Stimulated activated CD8-positive, alpha-beta memory T cell treated with anti-CD3 and anti-CD28 coated beads, Interleukin-15, amount 100 ng/mL, for 4 hours (primary cell): ENCODE measurements at places on chromosomes 1 and 21.

DNA sequence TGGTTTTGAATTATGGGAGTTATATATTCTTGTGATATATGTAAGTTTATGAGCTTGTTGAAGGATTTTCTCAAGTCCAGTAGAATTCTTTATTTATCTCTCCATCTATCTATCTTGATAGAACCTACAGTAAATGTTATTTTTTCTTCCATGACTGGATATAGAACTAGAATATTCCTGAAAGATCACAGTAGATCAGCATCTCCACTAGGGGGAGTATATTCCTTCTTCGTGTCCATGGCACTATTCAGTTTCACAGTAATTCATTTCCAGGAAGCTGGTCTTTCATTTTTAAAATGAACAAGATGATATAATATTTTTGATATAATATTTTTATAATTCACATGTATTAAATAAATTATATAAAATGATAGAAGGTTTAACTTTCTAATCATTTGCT is 18.8 kb downstream of the TMPRSS15 start:
- DNase-seq, result no peak

DNA sequence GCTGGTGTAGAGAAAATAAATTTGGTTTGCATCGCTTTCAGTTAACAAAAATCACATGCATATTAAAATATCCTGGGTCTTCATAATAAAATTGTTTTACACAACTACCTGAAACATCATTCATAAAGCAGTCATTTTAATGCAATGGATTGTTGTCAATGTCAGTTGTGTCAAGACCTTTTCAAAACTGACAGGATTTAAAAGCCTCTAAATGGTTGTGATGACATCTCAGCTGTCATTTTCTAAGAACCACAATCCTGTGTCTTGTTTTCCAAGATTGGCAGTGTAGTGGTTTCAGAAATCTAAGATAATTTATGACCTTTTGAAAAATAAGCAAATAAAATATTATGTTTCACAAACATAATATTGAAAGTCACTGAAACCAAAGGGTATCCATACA is 42.0 kb downstream of the RGS21 start:
- no peak for DNase-seq

- no peak for DNase-seq
Observed at GRCh38 chr1:32886004-32886827, at the start of gene HPCA. Gene HPCA (plus strand): TSS chr1:32886491. CDS start chr1:32888899, 2,408 bp downstream.

- no peak for DNase-seq
Observed at GRCh38 chr1:66940981-66941380, 16.2 kb downstream of the MIER1 start.

- DNase-seq, result no peak
Observed at GRCh38 chr21:18157406-18157805, 87.2 kb upstream of the CHODL start.

DNA sequence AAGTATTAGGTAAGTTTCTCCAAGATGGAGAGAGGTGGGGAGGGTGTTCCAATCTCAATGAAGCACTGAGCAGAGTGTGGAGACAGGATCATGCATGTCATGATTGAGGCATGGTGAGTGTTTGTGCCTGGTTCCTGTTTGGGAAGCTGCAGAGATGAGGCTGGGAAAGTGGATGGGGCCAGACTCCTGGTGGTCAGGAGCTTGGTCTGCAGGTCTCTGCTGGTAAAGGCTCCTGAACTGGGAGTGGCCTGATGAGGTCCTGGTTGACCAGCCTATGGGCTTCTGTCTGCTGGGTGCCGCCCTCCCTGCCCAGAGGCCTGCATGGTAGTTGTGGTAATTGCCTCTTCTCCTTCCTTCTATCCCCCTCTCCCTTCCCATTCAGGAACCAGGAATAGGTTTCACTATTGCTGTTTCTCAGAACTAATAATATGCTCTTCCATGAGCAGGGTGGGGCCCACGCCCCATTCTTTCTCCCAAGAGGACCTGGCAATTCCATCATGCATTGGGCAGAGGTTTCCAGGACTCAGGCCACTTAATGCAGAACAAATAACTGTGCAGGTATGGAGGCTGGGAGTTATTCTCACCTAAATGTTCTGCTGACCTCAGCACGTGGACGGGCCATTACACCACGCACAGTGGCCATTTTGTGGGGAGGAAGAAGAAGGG is 24.5 kb downstream of the PROK1 start:
- DNase-seq, result no peak

DNA sequence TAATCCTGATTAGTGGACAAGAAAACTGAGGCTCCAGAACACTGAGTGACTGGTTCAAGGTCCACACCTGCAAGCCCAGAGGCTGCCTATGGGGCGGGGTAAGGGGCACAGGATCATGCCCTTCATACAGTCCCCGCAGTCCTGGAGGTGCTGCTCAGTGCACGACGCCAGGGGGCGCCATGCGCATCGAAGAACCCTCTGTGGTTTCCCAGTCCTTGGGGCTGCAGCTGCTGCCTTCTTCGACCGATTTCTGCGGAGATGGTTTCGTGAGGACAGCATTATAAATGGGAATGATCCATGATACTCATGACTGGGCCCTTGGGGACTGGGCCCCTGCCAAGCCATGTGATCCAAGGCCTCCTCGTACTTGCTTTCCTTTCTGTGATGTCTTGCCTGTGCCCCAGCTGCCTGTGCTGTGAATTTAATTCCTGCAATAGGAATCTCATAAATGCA is 37.1 kb upstream of the ARHGEF10L start:
- DNase-seq, result no peak

- DNase-seq, result no peak
Observed at GRCh38 chr1:12102066-12102465, 39.0 kb downstream of the TNFRSF8 start.

GRCh38 chr1:242189591-242189990 is 190.7 kb upstream of the MAP1LC3C start:
- DNase-seq, result no peak

GRCh38 chr1:164337885-164338284 is 221.1 kb upstream of the PBX1 start:
- DNase-seq, result no peak

DNA sequence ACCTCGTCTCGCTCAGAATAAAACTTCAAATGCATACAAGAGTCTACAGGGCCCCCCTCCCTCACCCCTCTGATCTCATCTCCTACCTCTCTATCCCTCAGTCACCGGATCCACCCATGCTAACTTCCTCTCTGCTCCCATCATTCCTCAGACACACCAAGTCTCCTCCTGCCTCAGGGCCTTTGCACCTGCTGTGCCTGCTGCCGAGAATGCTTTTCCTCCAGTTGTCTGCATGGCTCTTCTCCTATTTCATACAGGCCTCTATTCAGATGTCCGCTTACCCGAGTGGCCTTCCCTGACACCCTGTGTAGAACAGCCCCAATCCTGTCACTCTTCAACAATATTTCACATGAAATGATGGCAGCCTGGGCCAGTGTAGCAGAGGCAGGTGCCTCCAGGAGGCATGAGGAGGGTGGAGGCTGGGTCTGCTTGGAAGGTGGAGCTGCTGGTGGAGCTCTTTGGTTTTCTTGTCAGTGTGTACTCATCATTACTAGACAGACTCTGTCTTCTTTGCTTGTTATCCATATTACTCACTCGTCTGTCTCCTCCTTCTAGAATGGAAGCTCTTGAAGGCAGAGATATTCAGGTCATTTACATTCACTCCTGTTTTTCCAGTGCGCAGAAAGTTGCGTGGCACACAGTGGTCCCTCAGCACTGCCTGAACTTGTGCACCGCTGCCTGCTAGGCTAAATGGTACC is 4.2 kb downstream of the SH2D2A start:
- no peak for DNase-seq

DNA sequence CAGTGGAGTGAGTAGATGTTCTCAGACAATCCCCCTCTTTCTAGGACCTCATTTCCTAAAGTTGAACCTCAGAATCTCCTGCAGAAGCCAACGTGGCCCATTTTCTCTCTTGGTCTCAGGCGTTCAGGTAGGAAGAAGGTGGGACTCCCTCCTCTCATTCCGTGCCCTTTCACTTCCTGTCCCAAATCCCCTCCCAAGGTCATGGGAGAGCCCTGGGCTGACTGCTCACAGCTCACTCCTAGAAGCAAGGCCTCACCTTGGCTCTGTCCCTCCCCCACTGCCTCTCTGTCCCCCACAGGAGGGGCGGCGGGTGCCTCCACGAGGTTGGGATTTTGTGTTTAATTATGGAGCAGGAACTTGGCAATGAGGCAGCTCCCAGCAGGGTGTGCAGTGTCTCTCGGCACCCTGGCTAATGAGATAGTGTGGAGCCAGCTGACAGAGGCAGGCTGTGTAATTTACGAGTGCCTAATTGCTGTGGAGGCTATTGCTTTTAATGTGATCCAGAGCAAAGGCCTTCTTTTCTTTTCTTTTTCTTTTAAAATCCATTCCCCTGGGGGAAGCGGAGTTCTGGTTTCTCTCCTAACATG is 9.1 kb upstream of the CDK18 start:
- no peak for DNase-seq

GRCh38 chr1:175332515-175332914 is 139.9 kb upstream of the KIAA0040 start:
- no peak for DNase-seq

DNA sequence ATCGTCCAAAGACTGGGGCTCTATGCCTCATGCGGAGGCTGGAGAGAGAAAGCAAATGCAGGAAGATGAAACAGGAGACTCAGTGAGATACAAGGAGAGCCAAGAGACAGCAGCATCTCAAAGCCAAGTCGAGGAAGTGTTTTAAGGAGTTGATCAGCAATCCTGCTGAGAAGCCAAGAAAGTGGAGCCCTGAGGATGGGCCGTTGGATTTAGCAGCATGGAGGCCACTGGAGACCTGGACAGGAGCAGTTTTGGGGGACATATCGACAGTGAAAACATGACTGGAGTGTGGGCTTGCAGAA is 107.4 kb upstream of the ZBTB40 start:
- DNase-seq, result no peak

GRCh38 chr1:156493154-156493631 is 7.4 kb downstream of the MEF2D start:
- DNase-seq, result no peak

- DNase-seq, result no peak
Observed at GRCh38 chr1:217660353-217661062, 29.4 kb downstream of the SPATA17 start.

DNA sequence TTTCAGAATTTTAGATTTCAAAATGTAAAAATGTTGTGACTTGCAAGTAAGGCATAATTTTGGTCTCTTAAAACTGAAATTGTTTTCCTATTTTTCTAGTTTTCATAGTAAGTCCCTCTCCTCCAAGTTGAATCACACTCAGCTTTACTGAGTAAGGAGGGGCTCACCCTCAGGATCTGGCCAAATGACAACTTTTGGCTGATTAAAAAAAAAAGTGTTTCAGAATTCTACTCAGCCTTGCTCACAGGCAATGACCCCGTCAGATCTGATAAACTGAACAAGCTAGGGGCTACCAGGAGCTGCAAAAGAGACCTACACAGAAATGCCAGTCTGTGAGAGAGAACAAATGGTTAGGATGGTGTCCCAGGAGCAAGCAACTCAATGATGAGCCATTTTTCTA is 159.8 kb downstream of the PBX1 start:
- no peak for DNase-seq

- no peak for DNase-seq
Observed at GRCh38 chr21:45517249-45518065, 24.8 kb downstream of the SLC19A1 start.

GRCh38 chr1:17001760-17002523 is 9.8 kb downstream of the ATP13A2 start:
- DNase-seq, result no peak

DNA sequence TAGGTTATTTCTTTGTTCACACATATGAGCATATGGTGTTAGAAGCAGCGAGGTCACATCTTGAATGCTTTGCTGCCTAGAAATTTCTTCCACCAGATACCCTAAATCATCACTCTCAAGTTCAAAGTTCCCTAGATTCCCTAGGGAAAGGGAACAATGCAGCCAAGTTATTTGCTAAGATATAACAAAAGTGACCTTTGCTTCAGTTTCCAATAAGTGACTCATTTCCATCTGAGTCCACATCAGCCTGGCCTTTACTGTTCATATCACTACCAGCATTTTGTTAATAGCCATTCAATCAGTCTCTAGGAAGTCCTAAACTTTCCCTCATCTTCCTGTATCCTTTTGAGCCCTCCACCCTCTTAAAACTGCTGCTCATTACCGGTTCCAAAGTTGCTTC is 1502.5 kb downstream of the KCNT2 start:
- no peak for DNase-seq

- no peak for DNase-seq
Observed at GRCh38 chr1:231856426-231856825, 229.8 kb downstream of the DISC1 start.

DNA sequence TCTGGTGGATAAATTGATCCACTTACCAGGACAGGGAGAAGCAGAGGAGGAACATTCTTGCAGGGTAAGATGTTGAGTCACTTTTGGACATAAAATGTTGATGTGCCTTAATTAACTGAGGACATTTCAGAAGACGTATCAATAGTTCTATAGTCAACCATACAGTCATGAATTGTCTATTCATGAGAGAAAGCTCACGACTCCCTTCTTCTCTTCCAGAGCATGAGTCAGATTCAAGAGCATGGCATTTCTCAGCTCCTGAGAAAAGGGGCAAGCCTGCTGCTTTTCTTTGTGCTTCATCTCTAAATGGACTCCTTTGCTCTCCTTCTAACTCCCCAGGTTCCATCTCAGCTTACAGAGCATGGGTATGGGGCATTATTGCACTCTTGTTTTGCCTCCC is 55.7 kb downstream of the ADGRL4 start:
- no peak for DNase-seq

GRCh38 chr1:41712695-41713094 is 206.0 kb downstream of the HIVEP3 start:
- DNase-seq, result no peak

GRCh38 chr1:85134583-85135391 is 66.0 kb downstream of the SYDE2 start:
- no peak for DNase-seq

DNA sequence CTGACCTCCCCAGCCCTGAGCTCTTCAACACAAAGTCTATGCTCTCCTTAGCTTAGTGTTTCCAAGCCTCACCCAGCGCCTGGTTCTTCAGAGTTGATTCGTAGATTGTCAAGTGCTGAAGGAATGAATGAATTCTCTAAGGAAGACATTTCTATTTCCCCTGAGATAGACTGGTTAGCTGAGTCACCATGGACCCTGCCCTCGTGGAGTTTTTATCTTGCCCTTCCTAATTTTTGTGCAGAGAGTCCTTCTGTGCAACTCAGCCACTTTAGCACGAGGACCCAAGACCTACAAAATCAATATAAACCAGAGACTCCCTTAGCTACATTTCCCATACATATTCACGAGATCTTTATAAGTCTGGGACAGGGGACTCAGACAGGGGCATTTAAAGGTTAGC is 2.6 kb upstream of the CD244 start:
- DNase-seq, result no peak

DNA sequence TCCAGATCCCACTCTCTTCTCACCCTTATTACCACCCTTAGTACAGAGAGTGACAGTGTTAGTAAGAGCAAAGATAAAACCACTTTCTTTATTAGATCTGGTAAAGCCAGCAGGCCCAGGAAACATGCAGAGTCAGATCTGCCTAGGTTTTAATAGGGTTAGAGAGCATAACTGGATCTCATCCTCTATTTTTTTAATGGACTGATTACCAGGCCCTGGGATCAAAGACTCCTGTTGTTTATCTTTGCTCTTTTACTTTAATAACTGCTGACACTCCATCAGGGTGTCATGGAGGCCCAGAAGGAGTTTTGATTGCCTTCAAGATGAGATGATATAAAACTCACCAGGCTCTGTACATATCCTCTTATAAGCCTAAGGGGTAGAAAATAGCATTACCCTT is 45.3 kb upstream of the RGS5 start:
- no peak for DNase-seq
